Left forelimb (tissue), 1 donor: ENCODE measurements at places on chromosomes 1 and 21.
A peak's percentile ranks its signal among the peaks of the same experiment; 100 is the strongest.

DNA sequence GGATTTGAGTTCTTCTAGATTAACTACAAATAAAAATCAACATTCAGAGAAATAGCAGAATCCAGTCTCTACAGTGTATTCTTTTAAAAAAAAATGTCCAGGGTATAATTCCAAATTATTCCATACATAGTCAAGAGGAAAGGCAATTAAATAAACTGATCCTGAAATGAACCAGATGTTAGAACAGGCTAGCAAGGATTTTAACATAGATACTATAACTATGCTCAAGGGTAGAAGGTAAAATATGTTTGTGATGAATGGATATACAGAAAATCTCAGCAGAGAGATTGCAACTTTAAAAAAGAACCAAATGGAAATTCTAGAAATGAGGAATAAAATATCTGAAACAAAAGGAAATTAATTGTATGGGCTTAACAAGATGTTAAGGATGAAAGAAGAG is 32.4 kb downstream of the CYYR1 start:
- no peak for DNase-seq

DNA sequence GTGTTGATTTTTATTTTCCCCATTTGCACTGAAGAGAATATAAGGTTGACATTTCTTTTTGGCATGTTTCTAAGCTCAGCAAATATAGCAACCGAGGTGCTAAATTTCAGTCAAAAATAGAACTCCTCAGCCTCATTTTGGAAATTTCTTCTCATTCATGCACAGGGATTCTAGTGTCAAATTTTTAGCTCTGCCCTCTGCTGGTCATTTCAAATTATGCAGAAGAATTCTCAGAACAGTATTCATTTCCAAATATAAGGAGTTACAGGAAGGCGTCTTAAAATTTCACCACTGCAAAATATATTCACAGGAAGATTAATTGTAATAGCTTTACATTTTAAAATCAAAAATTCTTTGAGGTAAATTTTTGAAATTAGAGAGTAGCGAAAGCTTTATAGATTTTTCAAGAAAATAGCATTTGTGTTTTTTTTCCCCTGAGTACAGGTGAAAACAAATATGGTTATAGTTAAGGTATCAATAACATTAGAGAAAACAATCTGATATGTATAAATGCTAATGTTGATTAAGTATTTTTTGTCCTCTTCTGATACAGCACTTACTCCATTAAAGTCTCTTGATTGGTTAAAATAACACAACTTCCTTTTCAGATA is 57.9 kb downstream of the FMN2 start:
- no peak for DNase-seq

GRCh38 chr1:30908696-30909364 is at the start of gene SDC3:
Gene SDC3 (minus strand): TSS chr1:30908758. CDS start chr1:30908586, 172 bp downstream.
- DNase-seq, result peak; percentile 60

- no peak for DNase-seq
These were observed 41.5 kb downstream of the CDK18 start for GRCh38 chr1:205545991-205546390.

- peak; percentile 51 for DNase-seq
These were observed 154.8 kb upstream of the COL6A1 start for GRCh38 chr21:45826676-45827301.
